ENCODE measurements at places on chromosomes 3 and 15. TPM values are rescaled to one million over a fixed set of nuclear protein-coding genes. Genes with fewer than 3 reads are reported as not detected.

MITF gene
- 8.1 TPM for total RNA-seq

FGD5 gene
- total RNA-seq, result not detected

SCN11A gene
- total RNA-seq, result not detected

CD96 gene
- not detected for total RNA-seq

GPR62 gene
- total RNA-seq, result not detected

SMCO1 gene
- not detected for total RNA-seq

PLA2G4D gene
- total RNA-seq, result not detected

GASK1A gene
- total RNA-seq, result not detected

FHIT gene
- 0.40 TPM for total RNA-seq

GOLGA8T gene
- 1.3 TPM for total RNA-seq

LNP1 gene
- 0.66 TPM for total RNA-seq

POLQ gene
- 6.3 TPM for total RNA-seq

HRG gene
- not detected for total RNA-seq

PTH1R gene
- total RNA-seq, result 0.51 TPM
